GM18507 (cell line): ENCODE measurements at places on chromosomes 12 and 14.

GRCh38 chr14:99972748-99973466 lies 92.3 kb upstream of the EVL start:
- DNase-seq: no peak

GRCh38 chr14:103207388-103208072 lies 84.3 kb downstream of the TNFAIP2 start:
- no peak for DNase-seq

- no peak for DNase-seq
Measured at GRCh38 chr14:31224808-31225207, 17.2 kb upstream of the HECTD1 start.

- DNase-seq: no peak
Measured at GRCh38 chr12:116524311-116524710, 34.9 kb upstream of the MAP1LC3B2 start.

DNA sequence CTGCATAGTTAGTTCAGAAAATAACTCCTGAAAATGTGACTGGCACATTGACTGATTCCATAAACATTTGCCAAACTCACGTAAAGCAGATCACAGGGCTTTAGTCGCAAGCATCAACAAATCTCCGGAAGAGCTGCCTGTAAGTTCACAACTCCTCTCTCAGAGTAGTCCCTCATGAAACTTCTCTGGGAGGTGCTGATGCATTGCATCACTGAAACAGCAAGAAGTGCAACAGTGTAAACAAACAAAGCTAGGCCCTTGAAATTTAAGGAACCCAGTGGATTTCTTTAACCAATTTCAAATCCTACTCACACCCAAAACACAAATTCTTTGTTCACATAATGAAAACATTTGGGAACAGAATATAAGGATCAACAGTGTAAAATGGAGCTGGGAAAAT lies 1691.7 kb upstream of the FLRT2 start:
- no peak for DNase-seq

- no peak for DNase-seq
Measured at GRCh38 chr12:120369603-120370342, 809 bp upstream of the MSI1 start.

GRCh38 chr14:96991226-96991625 lies 194.0 kb downstream of the VRK1 start:
- DNase-seq: no peak

GRCh38 chr14:55297611-55298499 lies 26.6 kb downstream of the FBXO34 start:
- DNase-seq: no peak
